Stimulated activated CD4-positive, alpha-beta T cell treated with anti-CD3 and anti-CD28 coated beads, Interleukin-1b, Interleukin-23, amount 100 ng/mL, for 24 hours (primary cell): ENCODE measurements at places on chromosomes 7 and 10.

GRCh38 chr7:24921362-24921679 is 58.7 kb downstream of the OSBPL3 start:
- DNase-seq, result no peak

GRCh38 chr7:151114151-151115090 is 28.1 kb downstream of the AGAP3 start:
- DNase-seq, result no peak

DNA sequence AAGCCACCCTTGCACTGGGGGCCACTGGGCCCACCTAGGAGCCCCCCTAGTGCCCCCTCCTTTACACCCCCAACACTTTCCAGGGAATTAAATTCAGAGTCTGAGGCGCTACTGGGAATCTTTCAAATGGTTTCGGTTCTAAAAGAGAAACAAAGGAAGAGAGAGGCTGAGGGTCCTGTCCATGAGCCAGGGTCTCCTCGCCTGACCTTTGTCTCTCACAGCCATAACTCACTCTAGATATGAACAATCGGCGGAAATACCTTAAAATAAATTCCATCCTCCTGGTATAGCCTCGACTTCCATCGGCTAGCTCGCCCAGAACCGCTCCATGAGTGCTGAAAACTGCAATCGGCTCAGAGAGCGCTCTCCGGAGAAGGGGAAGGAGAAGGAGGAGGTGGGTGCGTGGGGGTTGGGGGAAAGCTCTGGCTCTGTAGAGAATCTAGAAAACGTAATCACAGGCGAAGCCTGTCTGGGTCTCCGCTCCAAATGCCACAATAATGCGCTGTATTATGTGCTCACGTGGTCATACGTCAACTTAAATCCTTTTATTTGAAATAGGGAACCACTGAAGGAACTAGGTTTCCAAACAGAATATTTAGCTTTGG is 12.6 kb downstream of the HOXA4 start:
- no peak for DNase-seq

- no peak for DNase-seq
Measured at GRCh38 chr7:3243680-3244079, 57.4 kb upstream of the SDK1 start.

- no peak for DNase-seq
Measured at GRCh38 chr7:122767339-122767738, 64.6 kb upstream of the RNF148 start.

DNA sequence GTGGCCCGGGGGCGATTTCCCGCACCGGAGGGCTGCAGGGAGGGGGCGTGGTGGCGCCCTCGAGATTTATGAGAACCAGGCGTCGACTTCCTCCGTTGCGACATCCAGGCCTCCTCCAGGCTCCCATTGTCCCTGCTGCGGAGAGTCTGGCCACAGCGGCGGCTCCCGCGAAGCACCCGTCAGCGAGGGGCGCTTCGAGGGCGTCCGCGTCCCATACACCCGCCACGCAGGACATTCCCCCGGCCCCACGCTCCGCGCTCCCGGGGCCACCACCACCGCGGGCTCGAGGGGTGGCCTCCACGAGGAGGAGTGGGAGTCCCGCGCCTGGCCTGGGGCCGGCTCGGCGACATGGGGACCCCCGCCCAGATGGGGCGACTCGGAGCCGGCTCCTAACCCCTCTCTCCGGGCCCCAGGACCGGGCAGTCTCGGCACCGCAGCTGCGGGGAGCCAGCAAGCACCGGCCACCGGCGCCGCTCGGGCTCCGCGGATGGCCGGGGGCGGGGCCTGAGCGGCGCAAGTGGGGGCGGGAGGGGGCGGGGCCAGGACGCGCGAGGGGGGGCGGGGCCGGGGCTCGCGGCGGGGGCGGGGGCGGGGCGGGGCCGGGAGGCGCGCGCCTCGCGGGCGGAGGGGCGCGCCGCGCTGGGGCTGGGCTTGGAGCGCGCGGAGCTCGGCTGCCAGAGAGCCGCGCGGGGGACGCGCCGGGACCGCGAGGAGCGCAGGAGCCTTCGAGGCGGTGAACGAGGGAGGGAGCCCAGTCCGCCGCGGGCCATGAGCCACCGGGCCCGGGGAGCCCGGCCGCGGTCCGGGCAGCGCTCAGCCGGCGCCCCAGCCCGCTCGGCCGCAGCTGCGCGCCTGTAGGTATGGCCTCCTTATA is at the start of gene SH2B2:
Gene SH2B2 (plus strand): TSS at position 632 of the 874 bp plus-strand sequence. CDS start 13,683 bp downstream, outside the sequence.
- peak; percentile 27 for DNase-seq

- no peak for DNase-seq
Measured at GRCh38 chr10:48590945-48591344, 13.9 kb downstream of the ARHGAP22 start.

GRCh38 chr7:120864141-120864900 is 6.4 kb upstream of the TSPAN12 start:
- DNase-seq, result no peak

DNA sequence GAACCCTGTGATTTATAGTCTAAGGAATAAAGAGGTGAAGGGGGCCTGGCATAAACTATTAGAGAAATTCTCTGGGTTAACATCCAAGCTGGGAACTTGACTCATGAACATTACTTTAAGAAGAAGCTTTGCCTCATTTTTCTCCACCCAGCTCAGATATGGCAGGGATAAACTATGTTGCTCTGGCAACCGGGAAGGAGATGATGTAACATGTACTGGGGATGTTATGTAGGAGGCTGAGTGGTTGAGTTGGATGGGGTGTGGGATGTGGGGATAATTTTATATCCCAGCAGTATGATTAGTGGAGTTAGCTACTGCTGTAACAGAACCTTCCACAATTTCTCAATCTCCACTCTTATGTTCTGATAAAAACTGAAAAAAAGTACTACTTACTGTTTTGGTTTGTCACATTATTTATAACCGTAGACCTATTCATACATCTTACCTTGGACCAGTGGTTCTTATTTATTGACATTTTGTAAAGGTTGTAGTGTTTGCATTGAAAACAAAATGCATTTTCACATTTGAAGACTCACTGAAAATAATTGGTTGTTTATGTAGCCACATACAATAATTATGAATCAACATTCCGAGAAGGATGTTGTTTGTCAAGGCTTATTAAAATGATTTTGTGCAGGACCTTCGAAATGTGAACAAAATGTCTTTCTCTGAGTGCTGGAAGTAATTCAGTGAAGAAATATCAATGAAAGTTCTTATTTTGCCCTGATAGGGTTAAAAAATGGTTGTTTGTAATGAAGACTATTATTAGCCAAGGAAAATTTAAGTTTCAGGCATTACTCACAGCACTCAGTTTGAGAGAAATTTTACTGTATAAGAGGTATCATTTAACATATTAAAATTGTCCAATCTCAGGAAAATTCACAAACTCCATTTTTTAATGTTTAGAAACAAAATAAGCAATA is 1.3 kb downstream of the OR2F2 start:
- no peak for DNase-seq

DNA sequence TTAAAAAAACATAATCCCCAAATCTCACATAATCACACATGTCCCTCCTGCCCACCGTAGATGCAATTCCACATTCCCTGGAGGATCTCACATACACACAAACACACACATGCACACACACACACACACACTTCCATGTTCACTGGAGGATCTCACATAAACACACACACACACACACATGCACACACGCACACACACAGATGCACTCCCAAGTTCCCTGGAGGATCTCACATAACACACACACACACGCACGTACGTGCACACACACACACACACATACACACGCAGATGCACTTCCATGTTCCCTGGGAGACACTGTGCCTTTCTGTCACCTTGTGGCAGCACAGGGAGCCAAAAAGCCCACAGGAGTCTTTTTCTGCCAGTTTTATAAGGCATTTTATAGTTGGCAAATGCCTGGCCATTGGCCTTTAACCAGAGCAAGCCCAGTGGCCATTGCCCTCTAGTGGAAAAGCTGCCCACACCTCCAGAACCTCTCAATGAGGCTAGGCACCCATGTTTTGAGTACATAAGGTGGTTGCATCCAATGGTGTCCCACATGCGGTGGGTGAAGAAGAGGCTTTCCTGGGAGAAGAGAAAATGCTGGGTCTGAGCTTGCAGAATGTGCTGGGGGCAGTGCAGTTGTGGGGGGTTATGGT is 115.4 kb upstream of the ACBD5 start:
- DNase-seq, result no peak

DNA sequence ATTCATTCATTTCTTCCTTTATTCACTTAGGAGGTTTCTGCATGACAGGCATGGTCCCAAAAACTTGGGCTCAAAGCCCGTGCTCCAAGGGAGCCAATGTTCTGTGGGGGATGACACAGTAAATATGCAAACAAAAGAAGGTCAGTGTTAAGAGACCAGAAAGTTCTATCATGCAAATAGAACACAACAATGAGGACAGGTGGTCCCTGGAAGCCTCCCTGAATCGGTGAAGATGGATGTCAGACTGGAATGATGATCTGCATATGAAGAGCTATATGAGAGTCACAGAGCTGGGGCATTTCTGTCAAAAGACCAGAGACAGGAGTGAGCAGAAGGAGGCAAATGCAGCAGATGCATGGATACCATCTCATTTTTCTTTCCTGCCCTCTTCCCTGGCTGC is 129.0 kb downstream of the ABCA13 start:
- DNase-seq, result no peak

DNA sequence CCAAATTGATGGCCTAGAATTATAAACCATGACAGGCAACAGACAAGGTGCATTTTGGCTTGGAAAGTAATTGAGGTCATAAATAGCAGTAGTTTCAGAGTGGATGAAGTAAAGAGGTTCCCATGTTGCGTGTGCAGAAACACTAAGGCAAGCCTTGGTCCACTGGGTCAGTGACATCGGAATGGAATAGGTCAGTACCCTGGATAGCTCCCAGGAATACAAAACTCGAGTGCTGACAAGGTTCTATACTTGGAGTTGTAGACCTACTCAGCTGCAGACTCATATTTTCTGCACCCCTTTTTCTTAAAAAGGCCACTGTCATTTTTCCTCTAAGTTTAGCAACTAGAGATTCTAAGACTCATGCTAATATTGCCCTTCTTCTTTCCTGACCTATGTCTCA is 132.8 kb downstream of the DYNC1I1 start:
- no peak for DNase-seq

GRCh38 chr7:121339082-121339481 is 10.3 kb downstream of the WNT16 start:
- no peak for DNase-seq

GRCh38 chr10:75744261-75744660 is 312.8 kb downstream of the LRMDA start:
- no peak for DNase-seq

GRCh38 chr10:129614341-129614740 is 147.3 kb downstream of the MGMT start:
- DNase-seq, result no peak

DNA sequence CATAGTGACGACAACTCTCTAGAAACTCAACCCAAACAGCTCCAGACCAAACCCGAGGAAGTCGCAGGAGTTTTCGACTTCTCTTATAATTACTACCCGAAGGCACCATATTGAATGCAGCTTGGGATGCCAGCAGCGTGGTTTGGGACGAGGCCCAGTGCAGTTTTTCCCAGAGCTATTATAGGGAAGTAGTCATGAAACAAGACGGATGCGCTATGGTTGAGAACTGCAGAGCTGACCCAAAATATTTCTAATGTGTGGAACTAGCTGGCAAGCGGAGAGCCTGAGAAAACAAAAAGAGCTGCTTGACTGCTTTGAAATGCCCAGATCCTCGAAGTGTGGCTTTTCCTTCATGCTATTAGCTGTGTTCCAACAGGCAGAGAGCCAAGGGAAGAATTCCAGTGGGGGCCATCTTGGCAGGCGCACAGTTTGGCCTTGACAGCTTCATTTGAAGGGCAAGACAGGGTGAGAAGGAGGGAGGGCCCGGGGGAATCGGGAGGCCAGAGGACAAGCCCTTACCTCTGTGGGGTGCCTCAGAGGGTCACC is 122.7 kb downstream of the CUL2 start:
- no peak for DNase-seq

GRCh38 chr7:143012001-143012400 is 14.9 kb downstream of the OR9A2 start:
- no peak for DNase-seq

DNA sequence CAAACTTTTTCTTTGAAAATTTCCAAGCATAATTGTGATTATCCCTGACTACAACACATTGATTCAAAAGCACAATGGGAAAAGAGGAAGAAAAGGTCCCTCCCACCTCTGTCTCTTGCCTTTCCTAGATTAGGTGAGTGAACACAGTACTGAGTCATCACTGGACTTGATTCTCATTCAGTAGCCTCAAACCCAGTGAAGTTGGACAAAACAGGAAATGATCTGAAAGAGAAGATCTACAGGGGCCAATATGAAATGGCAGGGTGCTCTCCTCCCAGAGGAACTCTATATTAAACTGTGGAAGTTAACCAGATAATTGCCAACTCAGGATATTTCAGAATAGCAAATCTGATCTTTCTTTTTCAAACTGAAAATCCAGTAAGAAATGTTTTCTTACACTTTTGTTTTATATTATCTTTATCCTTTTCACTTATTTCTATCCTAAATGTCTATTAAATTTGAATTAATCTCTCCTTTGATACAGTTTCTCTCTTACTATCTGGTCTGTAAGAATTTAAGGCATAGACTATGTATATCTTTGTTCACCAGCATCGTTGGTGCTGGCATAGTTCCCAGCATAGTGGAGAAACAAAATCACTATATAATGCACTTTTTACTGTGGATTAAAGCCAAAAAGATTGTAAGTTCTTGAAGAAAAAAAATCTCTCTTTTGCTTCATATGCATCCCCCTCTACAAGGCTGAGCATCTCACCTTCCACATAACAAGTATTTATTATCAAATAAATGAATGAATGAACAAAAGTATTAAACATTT is 41.4 kb upstream of the IKZF1 start:
- no peak for DNase-seq

DNA sequence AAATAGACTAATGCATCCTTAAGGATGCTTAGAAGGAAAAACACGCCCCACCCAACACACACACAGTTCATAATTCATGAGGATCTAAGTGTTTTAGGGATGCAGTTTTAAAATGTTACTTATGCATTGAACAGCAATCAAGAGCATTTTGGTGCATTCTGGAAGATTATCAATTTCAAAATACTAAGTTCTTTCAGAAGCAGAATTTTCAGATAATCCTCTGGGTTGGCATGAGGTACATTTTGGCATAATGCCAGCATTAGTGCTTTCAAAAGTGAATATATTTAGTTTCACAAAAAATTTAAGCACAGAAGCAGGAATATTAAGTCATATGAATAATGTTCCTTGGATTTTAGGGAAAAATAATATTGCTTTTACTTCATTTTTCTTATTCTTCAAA is 937.1 kb downstream of the REEP3 start:
- no peak for DNase-seq

- no peak for DNase-seq
Measured at GRCh38 chr10:75450644-75451640, 19.5 kb downstream of the LRMDA start.

DNA sequence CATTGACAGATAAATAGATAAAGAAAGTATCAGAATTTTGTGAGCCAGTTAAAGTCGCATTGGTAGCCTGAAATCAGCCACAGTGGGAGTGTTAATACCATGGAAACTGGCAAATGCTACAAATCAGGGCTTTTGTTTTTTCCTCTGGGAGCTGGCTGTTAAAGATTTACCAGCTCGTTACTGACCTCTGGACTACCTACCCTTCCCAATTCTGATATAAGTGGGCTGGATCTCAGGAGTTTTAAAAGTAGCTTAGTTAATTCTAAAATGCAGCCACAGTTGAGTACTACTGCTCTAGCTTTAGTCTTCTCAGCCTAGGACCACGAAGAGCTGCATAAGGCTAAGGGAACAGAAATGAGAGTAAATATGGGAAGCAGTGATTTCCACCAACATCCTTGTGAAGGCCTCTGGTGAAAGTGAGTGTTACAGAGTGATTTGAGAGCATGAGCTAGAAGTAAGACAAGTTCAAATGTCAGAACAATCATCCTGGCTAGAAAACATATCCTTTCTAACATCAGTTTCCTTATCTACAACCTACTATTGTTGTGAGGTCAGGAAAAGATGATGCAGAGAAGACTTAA is 53.2 kb downstream of the A1CF start:
- no peak for DNase-seq
